ENCODE measurements at places on chromosomes 5 and 9. TPM values are rescaled to one million over a fixed set of nuclear protein-coding genes. Genes with fewer than 3 reads are reported as not detected.

NR4A3 gene
- total RNA-seq, result 1.5 TPM

CDC20B gene
- total RNA-seq, result 0.07 TPM

FOXD4L5 gene
- 0.06 TPM for total RNA-seq

MATR3 gene
- 170 TPM for total RNA-seq

RNF208 gene
- 1.8 TPM for total RNA-seq

All from A549 treated with AZD2906 at 1 μM for 4 hours (cell line).